Mesendoderm (in vitro differentiated cells): ENCODE measurements at places on chromosomes 7 and 10.

DNA sequence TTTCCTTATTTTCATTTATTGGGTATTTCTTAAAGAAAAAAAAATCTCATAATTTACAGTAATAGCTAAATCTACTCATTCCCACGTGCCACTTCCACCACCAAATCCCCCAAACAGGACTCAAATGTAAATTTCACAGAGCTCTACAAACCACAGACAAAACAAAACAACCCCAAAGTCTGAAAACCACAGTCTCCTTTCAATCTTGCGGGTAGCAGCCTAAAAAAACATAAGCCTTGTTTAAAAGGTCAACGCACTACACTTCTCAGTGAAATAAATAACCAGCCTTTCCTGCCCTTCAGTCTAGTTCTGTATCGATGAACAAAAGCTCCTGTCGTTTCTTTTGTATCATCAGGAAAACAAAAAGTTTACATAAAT is 121.8 kb upstream of the AFAP1L2 start:
- no peak for DNase-seq

DNA sequence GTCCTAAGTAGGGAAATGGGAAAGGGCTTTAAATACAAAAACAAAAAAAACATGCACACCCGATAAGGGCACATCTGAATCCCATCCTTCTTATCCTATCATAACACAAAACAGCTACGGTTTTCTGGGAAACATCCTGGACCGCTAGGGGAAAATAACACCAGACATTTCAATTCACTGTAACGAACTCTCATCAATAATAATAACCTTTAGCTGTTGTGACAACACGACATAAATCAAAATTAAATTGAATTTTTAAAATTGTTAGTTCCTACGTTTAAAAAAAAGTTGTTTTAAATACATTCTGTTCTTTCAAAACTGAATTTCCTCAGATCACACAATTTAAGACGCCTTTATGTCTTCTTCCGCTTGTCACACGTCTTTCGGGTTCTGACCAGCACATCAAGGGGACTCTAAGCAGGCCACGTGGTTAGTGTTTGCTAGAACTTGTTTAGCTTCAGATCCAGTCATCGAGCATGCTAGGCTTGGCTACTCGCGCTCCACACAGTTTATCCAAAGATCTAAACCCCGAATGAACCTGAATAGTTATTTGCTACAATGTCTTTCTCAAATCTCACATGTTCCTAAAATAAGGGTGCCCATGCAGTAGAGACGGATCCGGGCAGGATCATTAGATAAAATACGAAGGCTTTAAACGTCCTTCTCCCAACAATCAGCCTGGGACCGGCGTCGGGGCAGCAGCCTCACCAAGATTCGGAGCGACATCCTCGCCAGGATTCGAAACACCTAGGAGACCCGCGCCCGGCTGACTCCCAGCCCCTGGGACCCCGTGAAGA is 839 bp downstream of the IKZF5 start:
- DNase-seq = peak; percentile 79

- no peak for DNase-seq
Observed at GRCh38 chr10:13483951-13484350, 44.9 kb downstream of the BEND7 start.

GRCh38 chr7:127887631-127888030 is 143.6 kb downstream of the LRRC4 start:
- no peak for DNase-seq

DNA sequence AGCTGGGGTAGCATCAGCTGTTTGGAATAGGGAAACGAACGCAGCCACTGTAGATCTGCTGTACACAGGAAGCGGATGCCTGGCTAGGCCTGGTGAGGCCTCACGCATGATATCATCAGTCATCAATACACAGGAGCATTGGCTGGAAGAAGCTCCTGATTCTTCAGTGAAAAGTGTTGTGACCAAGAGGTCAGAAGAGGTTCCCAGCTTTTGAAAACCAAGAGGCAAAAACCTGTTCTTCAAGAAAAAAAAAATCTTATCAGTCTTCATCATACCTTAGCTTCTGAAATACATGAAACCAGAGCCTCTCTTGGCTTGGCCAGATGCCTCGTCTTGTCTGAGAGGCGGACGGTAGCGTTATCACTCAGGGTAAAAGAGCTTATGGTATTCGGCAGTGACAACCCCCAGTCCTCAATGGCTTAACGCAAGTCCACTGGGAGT is 139.3 kb upstream of the TCF7L2 start:
- no peak for DNase-seq

GRCh38 chr7:55026867-55027490 is 8.2 kb downstream of the EGFR start:
- no peak for DNase-seq

- no peak for DNase-seq
Observed at GRCh38 chr10:124494046-124494807, 32.6 kb downstream of the LHPP start.

DNA sequence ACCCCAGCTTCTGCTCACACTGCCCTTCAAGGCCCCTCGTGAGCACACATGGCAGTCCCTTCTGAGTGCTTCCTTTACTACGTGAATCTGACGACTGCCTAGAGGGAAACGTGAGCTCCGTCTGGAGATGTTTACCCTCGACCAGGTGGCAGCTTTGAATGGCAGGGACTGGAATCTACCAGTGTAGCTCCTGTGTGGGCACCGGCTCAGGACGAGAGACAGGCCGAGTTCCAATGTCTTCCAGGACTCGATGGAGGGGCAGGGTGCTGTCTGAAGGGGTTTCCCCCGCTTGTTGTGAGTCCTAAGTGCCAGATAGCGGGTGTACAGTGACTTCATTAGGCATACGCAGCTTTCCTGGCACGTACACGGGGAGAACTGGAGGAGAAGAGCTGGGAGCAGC is 229.9 kb downstream of the ADARB2 start:
- no peak for DNase-seq

GRCh38 chr7:139109983-139110411 is 477 bp upstream of the ZC3HAV1 start:
- no peak for DNase-seq

DNA sequence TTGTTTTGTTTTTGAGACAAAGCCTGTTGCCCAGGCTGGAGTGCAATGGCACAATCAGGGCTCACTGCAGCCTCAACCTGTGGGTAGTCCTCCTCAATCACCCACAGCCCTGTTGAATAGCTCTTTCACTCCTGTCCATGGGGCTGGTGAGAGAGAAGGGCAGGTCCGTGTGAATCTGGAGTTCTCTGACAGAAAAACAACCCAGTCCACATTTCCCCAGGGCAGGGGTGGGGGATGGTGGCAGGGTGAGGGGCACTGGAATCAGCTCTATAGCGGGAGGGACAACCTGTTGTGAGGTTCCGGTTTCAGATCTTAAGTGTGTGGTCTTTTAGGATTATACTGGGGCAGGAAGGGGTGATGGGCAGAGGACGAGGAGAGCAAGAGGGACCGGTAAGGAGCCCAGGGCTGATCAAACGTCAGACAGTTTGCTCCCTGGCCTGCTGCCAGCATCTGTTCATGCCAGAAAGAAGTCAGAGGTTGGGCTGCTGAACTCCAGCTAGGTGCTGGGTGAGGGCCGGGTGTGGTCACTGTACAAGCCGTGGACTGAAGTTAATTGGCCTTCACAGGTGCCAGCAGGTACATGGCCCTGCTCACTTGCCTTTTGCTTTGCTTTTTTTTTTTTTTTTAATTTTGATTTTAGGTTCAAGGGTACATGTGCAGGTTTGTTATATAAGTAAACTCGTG is 33.2 kb upstream of the MKRN1 start:
- DNase-seq = no peak

DNA sequence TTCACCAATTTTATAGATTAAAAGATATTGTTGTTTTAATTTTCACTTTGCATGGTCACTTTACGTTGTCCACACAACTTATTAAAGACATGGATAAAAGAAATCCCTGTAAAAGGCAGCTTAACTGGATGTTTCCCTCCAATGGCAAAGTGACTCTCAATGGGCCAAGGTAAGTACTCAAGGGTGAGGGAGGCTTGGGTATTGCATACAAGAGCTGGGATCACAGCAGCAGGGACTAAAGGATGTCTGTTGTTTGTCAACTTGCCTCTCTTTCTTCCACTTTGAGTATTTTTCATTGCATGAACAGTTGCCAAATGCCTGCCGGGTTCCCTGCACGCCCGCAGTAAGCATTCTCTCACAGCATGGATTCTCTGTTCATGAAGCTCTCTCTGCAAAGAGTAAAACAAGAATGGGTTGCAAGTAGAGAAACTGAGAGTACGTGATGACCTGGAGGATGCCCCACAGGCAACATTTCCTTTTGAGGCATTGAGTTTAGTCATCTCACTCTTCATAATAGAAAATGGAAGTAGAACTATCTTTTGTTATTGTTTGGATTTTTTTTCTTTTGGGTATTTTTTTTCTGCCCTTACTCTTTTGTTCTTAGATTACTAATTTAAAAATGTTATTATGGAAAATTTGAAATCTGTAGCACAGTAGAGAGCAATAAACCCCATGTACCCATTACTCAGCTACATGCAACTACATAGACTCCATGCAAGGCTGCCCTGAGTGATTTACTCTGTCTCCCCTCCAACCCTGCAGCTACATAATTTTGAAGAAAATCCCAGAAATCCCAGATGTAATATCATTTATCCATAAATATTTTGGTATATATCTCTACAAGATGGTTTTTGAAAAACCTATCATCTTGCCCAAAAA is 26.3 kb downstream of the GPR141 start:
- no peak for DNase-seq

- no peak for DNase-seq
Observed at GRCh38 chr7:133019590-133019989, 62.3 kb downstream of the CHCHD3 start.

- no peak for DNase-seq
Observed at GRCh38 chr7:19972876-19973275, 199.5 kb upstream of the TMEM196 start.

GRCh38 chr10:306007-306674 is 170.9 kb downstream of the ZMYND11 start:
- DNase-seq = no peak

- DNase-seq = no peak
Observed at GRCh38 chr7:14339861-14340260, 350.4 kb upstream of the ETV1 start.

DNA sequence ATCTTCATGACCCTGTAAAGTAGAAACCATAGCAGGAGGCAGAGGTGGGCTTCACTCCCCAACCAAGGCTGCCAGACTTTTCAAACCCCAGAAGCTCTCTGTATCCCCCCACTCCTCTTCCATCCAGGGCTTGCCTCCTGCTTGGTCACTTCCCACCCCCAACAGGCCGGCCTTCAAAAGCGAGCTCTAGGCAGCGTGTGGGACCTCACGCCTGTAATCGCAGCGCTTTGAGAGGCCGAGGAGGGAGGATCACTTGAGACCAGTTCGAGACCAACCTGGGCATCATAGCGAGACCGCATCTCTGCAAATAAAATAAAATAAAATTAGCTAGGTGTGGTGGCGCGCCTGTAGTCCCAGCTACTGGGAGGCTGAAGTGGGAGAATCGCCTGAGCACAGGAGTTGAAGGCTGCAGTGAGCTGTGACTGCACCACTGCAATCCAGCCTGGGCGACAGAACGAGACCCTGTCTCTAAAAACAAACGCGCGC is 743 bp upstream of the POR start:
- DNase-seq = no peak

GRCh38 chr7:91055219-91055618 is 209.0 kb upstream of the FZD1 start:
- DNase-seq = no peak

DNA sequence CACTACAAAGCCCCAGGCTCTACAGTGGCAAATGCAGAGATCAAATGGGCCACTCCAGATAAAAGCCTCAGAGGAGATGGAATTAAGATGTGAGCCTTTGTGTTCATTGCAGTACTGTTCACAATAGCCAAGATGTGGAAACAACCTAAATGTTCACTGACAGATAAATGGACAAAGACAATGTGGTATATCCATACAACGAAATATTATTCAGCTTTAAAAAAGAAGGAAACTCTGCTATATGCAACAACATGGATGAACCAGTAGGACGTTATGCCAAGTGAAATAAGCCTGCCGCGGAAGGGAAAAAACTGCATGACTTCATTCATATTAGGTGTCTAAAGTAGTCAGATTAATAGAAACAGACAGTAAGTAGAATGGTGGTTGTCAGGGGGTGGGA is 170.5 kb upstream of the TBX20 start:
- no peak for DNase-seq
